NCI-H1092 treated with DMSO at 0.1 percent for 48 hours (cell line): ENCODE measurements at places on chromosomes 12 and 14.

GRCh38 chr12:29681370-29681769 is 102.4 kb downstream of the TMTC1 start:
- DNase-seq = no peak

GRCh38 chr12:53402871-53403270 is 20.8 kb upstream of the AMHR2 start:
- no peak for DNase-seq

DNA sequence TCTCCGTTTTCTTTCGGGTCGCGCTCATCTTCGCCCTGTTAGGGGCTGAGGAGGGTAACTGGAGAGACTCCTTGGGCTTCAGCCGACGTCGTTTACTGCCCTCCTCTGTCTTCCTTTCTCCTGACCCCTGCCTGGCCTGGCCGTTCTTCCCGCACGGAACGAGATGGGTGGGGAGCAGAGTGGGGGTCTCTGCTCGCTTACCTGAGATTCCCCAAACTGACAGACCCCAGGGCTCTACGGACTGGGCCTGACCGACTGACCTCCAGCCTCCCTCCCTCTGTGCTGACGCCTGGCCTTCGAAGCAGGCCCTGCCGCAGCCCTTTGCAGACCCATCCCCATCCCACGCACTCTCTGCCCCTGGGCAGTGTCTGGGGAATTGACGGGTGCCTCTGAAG is 439 bp downstream of the GOLGA5 start:
- no peak for DNase-seq

DNA sequence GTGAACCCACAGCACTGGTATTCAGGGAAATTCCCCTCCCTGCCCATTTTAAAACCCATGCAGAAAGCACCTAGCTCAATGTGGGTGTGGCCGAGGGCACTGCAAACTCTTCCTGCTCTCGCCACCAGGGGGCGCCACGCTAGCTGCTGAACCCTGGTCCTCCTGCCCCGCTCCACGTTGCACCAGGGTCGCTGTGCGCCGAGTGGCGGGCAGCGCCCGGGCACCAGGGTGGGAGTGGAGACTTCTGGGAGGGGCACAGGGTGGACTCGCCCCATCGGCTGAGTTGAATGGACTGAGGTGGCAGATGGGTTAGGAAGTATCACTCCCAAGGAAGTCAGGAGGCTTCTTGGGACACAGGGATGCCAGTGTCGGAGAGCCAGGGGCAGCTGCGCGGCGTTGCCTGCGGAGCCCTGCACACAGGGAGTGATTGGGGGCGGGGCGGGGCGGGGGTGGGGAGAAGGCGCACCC is 48.1 kb upstream of the BCL11B start:
- peak; percentile 66 for DNase-seq

GRCh38 chr12:20183563-20183962 is 184.8 kb upstream of the PDE3A start:
- DNase-seq = no peak

DNA sequence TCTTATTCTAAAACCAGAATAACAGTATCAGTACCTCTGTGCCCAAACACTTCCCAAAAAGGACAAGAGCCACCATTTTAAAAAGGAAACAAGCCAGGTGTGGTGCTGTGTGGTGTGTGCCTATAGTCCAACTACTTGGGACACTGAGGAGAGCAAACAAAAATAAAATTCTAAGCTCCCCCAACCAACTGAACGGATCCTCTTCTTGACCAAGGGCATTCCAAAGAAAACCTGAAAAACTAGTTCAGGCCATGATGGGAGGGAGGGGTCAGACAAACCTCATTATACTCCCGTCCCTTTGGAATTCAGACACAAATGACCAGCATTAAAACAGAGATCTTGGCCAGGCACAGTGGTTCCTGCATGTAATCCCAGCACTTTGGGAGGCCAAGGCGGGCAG is 20.5 kb downstream of the SLC11A2 start:
- DNase-seq = no peak

- no peak for DNase-seq
Measured at GRCh38 chr12:9773216-9773877, 12.6 kb upstream of the CD69 start.

DNA sequence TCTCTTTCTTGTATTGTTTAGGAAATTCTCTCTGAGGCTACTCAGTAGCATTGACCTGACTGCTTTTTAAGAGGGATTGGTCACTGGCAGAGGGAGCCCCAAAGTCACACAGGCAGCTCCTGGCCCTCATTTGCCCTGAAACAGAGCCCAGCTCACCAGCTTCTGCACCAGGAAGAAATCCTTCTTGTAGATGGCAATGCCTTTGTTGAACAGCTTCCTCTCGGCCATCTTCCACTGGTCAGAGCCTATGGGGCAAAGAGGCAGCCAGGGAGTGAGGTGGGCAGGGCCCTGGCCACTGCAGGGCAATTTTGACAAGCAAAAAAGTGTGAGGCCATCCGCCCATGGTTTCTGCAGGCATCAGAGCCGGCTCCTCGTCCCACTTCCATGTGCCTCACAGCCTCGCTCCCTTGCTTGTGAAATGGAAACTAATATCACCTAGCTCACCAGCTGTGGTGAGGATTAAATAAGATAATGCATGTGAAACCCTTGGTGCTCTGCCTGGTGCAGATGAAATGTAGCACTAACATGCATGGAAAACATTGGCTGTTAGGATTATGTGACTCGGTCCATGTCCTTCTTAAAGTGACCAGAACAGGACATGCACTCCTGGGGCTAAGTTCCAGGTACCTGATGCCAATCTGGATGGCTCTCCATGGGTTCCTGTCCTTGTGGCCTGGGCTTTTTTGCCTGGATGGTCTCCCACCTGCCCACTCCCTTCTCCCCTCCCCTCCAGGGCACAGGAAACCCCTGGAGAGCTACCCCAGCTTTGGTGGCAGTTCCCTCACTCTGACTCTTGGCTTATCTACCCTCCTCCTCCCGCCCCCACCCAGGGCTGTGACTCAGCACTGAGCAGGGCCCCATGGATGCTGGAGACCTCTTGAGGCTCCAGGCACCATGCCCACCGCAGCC is 11.2 kb upstream of the PNMA1 start:
- DNase-seq = no peak

DNA sequence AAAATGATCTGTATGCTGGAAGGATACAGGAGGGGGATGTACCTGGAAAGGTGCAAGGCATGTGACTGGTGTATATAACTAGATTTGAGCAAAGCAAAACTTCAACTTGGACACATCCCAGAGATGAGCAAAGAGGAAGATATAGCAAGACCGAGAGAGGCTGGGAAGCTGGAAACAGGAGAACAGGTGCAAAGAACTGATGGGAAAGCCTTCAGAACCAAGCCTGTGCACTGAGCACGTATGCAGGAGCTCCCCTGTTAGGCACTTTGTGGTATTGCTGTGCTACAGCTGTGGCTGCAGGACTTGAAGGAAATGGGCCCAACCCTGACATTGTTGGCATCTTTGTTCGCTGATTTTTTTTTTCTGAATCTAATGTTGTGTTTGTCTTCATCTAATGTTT is 120.7 kb upstream of the PWP1 start:
- DNase-seq = peak; percentile 72

GRCh38 chr12:2449586-2449985 is 345.2 kb upstream of the FKBP4 start:
- no peak for DNase-seq

DNA sequence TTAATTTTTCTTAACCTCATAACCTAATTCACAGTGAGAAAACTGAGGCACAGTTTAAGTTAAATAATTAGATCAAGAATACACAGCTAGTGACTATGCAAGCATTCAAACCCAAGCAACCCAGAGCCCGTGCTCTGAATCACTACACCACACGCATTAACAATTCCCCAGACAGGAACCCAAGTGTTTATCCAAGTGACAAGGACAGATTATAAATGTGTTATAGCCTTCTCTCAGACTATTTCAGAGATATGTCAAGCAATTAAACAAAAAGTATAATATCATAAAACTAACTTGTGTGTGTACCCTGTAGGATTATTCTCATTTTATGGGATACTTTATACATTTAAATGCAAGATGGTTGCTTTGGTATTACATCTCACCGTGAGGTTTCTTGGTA is 43.8 kb downstream of the MED13L start:
- DNase-seq = no peak

- DNase-seq = no peak
Measured at GRCh38 chr12:30996255-30996654, 69.7 kb downstream of the TSPAN11 start.
